ENCODE measurements at places on chromosomes 3 and 15.

DNA sequence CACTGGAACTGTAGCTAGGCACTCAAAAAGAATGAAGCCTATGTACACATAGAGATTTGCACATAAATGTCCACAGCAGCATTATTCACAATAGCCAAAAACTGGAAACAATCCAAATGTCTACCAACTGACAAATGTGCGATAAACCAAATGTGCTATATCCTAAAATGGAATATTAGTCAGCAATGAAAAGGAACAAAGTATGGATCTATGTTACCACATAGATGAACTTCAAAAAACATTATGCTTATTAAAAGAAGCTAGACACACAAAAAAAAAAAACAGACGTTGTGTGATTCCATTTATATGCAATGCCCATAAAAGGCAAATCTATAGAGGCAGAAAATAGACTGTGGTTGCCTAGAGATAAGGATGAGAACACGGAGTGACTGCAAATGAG is 39.7 kb downstream of the SRGAP3 start:
- DNase-seq: no peak

- DNase-seq: no peak
Observed at GRCh38 chr15:95742836-95743235, 587.7 kb upstream of the NR2F2 start.

DNA sequence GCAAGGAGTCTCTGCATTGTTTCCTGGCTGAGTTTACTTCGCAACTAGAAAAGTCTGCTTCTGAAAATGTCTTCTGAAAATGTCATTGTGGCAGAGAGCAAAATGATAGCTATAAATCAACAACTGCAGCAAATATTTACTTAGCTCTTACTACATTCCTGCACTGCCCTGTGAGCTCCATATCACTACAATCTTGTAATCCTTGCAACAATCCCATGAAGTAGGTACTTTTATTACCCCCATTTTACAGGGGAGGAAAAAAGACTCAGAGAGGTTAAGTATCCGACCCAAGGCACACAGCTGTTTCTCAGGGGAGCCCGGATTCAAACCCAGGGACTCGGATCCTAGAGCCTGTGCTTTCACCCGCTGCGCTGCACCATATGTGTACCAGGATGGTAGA is 34.2 kb upstream of the SPTBN5 start:
- no peak for DNase-seq

DNA sequence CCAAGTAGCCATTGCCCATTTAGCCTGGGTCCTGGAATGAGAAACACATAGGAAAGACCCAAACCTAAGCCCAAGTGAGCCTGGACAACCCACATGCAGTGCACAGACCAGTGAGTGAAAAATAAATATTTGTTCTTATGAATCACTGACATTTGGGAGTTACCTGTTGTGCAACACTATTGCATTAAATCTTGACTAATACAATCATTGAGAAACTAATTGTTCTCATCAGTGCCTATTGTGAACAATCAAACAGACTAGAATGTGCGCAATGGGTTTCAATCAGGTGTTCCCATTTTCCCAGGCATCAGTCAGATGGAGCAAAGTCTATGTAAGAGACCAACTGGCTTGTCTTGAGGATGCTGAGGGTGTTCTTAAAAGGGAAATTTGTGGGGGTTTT is 54.7 kb upstream of the CNOT10 start:
- DNase-seq: no peak

DNA sequence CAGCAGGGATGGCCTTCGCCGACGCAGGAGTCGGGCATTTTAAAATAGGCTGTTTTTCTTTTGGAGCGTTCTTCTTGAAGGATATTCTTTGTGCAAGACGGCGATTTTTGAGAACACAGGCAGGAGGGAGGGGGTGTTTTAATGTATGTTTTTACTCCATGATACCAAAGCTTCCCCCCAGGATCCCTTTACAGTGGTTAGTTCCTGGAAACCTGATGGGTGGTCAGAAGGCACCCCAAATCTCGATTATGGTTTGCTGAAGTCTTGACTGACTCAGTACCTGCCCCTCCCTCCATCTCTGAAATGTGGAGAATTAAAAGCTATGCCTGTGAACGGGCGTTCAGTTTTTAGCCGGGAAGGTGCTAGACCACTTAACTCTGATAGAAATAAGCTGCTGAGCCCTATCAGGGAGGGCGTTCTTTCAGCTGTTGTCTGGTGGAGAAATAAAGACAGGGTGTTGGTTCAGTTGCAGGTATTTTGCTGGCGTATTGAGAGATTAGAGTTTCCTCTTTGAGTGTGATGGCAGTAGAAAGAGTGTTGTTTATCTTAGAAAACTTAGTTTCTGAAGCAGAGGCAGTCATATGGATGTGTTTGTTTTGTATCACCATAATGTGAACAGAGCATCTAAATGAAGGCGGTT is 3.4 kb downstream of the IGF1R start:
- DNase-seq: no peak

GRCh38 chr3:139772539-139773500 is 95.0 kb upstream of the NMNAT3 start:
- no peak for DNase-seq

DNA sequence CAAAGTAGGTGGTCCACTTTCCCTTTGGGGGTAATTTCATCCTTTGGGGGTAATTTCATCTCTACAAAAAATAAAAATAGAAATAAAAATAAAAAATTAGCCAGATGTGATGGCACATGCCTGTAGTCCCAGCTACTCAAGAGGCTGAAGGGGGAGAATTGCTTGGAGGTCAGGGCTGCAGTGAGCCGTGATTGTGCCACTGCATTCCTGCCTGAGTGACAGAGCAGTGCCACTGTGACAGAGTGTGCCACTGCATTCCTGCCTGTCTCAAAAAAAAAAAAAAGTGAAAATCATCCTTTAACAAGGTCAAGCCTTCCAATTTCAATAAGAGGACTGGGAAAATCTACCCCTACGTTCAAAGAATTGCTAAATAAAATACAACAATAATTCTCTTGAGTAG is 22.8 kb downstream of the SERP1 start:
- no peak for DNase-seq

DNA sequence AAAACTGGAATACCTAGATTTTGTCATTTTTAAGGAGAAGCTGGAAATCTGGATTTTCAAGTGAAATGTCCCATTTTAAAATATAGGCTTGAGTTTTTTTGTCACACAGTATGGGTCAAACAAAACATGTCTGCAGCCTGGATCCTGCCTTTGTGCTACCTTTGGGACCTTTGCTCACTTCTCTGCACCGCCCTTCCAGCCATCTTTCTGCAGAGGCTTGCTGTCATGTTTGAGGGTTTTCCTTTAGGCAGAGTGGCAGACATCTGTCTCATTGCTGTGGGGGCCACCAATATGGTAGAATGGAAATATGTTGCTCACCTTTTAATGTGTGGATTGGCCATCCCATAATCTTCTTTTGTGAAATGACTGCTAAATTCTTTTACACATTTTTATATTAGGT is 136.3 kb downstream of the EEFSEC start:
- DNase-seq: no peak

- peak; percentile 34 for DNase-seq
Observed at GRCh38 chr3:39809995-39810595, 686 bp downstream of the MYRIP start.

DNA sequence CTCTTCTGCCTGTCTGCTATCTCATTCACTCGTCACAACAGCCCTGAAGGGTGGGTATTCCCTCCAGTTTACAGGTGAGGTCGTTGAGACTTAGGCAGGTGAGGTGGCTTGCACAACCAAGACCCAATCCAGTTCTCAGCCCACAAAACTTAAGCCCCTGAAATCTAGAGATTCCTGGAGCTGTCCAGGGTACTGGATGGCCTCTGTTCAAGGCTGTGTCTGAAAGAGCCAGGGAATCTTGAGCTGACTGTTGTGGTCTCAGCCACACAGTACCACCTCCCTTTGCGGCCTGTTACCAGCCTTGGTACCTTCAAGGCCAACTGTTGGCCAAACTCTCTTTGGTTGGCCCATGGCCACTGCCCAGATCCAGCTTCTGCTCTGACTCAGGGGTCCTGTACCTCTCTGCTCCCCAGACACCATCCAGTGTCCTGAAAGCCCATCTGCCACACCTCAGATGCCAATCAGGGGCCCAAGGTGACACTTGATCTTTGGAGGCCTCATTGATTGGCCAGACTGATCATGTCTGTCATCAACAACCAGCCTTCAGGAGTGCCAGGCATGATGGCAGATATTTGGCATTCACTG is 10.9 kb upstream of the FAM107A start:
- no peak for DNase-seq

DNA sequence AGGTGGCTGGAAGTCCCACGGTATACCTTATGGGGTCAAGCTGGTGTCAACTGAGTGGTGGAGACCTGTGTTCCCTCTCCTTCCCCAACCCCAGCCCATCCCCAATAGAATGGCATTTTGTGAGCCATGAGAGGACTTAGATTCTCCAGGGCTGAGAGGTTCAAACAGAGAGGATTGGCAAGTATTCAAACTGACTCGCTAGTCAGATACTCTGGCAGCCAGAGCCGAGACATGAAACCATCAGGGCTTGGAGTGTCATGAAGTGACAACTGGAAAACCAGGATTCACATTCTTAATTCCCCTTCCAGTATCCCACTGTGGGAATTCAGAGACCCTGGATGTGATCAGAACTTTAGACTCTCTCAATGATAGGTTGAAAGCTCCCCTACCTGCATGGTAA is 159.4 kb upstream of the SNTN start:
- peak; percentile 4 for DNase-seq

DNA sequence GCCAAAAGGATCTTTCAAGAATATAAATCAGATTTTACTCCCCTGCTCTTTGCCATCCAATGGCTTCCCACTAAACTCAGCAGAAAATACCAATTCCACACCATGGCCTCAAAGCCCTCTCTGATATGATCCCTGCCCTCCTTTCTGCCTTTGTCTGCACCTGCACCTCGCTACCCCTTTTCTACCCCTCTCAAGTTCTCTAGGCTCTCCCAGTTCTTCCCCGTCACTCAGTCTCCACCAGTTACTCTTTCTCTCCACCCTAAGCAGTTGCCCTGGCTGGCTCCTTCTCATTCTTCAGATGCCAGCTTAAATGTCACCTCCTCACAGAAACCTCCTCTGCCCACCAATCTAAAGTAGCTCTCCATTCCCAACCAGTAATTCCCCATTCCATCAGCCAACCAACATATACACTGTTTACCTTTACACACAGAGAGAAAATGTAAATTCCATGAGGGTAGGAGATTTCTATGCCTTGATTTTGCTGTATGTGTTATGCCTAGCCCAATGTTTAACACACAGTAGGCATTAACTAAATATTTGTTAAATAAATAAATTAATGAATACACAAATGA is 93.6 kb upstream of the LPP start:
- no peak for DNase-seq

DNA sequence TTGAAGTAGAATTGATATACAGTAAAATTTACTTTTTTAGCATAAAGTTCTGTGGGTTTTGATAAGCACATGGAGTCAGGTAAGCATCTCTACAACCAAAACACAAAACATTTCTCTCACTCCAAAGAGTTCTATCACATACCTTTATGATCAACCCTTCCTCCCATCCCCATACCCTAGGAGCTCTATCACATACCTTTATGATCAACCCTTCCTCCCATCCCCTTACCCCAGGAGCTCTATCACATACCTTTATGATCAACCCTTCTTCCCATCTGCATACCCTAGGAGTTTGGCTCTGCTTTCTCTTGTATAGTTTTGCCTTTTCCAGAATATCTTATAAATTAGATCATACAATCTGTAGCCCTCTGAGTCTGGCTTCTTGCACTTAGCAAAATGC is 315.1 kb downstream of the ROBO2 start:
- DNase-seq: no peak

DNA sequence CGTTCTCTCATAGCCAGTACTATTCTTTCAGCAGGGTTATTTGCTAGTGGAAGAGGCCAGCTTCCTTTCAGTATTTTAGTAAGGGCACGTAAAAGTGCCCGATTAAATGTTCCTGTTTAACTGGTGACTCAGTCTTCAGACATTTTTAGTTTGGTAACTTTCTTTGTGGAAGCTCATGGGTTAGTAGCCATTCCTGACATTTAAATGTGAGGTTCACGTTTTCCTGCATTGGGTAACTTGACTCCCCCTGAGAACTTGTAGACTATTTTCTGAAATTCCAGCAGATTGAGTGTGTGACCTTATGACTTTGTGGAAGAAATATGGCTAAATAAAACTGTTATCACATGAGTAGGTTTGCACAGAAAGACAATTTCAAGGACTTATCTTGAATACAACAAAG is 16.9 kb downstream of the ABHD2 start:
- no peak for DNase-seq

GRCh38 chr15:39429898-39430357 is 151.0 kb upstream of the THBS1 start:
- no peak for DNase-seq

DNA sequence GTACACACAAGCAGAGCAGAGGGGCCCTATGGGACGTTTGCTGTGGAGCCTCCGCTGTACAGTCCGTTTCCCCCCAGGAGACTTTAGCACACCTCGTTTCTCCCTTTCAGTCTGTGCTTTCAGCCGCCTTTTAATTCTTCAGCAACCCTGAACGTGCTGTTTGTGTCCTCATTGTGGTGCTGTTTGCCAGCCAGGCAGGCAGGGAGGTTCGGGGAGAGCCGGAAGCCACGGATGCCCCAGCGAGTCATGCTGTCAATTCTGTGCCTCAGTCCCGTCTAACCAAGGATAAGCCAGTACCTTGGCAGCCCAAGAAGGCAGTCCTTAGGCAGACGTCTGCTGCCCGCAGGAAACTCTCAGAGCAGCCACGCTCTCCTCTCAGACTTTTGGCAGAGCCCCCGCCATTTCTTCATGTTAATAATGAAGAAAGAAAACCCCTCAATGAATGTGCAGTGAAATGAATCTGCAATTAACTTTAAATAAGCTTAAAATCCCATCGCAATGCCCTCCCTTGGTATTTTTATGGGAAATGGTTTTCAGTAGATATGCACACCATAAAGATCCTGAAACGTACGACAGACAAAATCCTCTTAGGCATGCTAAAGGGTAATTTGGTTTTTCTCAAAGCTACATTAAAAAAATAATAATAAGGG is 158.6 kb downstream of the UACA start:
- peak; percentile 9 for DNase-seq

GRCh38 chr3:183554377-183554776 is 1.1 kb downstream of the KLHL6 start:
- no peak for DNase-seq

DNA sequence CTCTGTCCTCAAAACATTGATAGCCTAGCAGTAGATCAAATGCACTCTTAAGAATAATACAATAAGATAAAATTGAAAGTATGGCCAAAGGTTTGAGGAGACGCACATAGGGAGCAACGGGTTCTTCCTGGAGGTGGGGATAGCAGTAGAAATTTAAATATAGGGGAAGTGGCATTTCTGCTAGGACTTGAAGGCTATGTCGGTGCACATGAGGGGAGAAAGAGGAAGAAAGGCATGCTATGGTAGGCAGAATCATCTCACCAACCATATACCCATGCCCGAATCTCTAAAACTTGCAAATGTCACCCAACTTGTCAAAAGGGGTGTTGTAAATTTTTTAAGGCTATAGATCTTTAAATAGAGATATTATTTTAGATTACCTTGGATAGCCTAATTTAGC is 735.1 kb upstream of the LMCD1 start:
- DNase-seq: no peak

- DNase-seq: no peak
Observed at GRCh38 chr3:82281205-82281604, 519.8 kb upstream of the GBE1 start.

GRCh38 chr15:40032125-40032839 is 6.7 kb downstream of the SRP14 start:
- no peak for DNase-seq

- no peak for DNase-seq
Observed at GRCh38 chr15:77384589-77385359, 35.1 kb downstream of the PEAK1 start.

All from cerebellum (tissue), 4 donors.